ENCODE measurements at places on chromosomes 6 and 20. TPM values are rescaled to one million over a fixed set of nuclear protein-coding genes. Genes with fewer than 3 reads are reported as not detected.

Gene MOXD1
- total RNA-seq: not detected

DNA sequence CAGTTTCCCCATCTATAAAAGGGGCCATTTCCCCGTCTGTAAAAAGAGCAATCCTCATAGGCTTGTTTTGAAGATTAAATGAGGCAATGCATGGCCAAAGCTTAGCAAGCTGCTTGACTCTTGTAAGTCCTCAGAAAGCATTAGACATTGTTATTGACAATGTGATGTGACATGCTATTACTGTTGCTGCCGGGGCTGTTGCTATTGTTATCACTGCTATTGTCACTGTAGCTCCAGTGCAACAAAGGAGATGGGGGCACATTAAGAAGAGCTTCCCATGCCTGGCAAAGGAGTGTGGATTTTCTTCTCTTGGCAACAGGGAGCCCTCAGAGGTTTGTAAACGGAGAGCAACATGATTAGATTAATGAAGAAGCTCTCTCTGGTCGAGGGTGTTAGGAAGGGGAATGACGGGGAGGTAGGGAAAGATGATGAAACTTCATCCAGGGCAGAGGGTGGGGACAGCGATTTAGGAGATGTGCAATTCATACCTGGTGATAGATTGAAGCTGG lies 33.1 kb upstream of the FAM83D start:
- H3K4me1 ChIP-seq: peaks cover 10% of the 10 kb centered on the region
- peak overlapping the region; percentile 57 for H3K4me3 ChIP-seq
- DNase-seq: no peak
- no peaks in the 10 kb centered on the region for H3K36me3 ChIP-seq
- H3K27me3 ChIP-seq: peaks cover 14% of the 10 kb centered on the region

DNA sequence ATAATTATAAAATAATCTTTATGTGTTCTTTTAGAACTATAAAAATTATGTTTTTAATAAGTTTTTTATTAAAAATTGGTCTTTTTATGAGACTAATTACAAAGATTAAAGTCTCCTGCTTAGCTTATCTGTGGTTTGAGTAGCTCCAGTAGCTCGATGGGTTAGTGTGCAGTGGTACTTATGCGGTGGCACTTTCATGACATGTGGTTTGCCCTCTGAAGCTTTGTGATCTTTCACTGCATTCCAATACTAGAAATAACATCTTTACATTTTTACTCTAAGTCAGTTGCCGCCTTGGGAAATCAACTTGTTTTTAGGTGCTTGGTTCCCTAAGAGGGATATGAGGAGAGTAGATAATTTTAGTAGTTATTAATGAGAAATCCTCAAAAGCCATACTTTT lies 699.5 kb upstream of the FLRT3 start:
- no peak for DNase-seq
- H3K27ac ChIP-seq: no peak overlapping the region
- no peak overlapping the region for H3K4me3 ChIP-seq
- no peaks in the 10 kb centered on the region for H3K36me3 ChIP-seq

Gene VSTM2L
- 15.6 TPM for total RNA-seq

DNA sequence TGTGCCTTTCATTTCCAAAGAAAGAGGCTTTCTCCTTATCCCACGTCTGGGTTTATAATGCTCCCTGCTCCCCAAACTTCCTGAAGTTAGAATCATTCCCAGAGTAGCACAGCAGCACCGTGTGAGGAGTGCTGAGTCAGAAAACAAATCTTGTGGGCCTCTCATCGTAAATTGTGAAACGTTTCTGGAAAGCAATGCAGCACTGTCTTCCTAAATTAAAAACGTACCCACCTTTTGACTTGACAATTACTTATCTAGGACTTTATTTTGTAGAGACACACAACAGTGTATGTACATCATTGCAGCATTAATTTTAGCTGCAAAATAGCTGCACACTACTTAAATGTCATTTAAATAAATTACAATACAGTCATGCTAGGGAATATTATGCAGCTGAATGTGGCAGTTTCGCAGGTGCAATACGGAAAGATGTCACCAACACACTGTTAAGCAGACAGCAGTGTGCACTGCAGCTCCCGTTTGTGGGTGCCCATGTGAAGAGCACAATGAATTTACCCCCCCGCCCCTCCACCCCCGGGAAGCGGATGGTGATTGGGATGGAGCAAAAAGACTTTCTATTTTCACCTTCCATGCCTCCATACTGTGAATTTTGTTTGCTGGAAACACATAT lies 30.8 kb downstream of the RRBP1 start:
- H3K36me3 ChIP-seq: peaks cover 21% of the 10 kb centered on the region
- H3K27ac ChIP-seq: no peak overlapping the region
- no peaks in the 10 kb centered on the region for H3K27me3 ChIP-seq
- no peak overlapping the region for H3K4me3 ChIP-seq
- H3K4me1 ChIP-seq: peaks cover 4% of the 10 kb centered on the region

Gene EDN1
- 1.2 TPM for total RNA-seq

Gene THBD
- 36.2 TPM for total RNA-seq

Gene SYCP2
- total RNA-seq: 0.35 TPM

Gene SMLR1
- total RNA-seq: not detected

DNA sequence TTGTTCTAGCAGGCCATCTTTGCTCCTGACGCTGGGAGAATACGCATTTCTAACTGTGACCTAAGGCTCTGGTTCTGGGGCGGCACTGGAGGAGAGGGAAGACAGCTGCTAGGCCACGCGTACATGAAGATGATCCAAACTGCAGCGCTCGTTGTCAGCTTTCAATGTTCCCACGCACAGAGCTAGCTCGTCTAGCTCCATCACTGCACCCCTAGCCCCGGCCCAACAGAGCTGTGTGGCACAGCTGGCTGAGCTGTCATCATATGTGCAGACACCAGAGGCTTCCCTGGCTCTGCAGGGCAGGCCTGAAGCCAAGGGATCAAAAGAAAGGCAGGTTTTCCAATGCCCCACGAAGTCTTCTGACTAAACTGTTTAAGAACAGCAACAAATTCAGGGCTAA lies 124.7 kb downstream of the IRF4 start:
- H3K4me3 ChIP-seq: no peak overlapping the region
- DNase-seq: no peak
- H3K27ac ChIP-seq: no peak overlapping the region
- peaks cover 15% of the 10 kb centered on the region for H3K36me3 ChIP-seq
- H3K27me3 ChIP-seq: no peaks in the 10 kb centered on the region

Gene MAK
- not detected for total RNA-seq

- DNase-seq: no peak
- no peaks in the 10 kb centered on the region for H3K4me1 ChIP-seq
- no peaks in the 10 kb centered on the region for H3K36me3 ChIP-seq
- H3K27ac ChIP-seq: no peak overlapping the region
These were observed 111.8 kb downstream of the FOXA2 start for GRCh38 chr20:22472447-22473100.

Gene NR2E1
- total RNA-seq: not detected

DNA sequence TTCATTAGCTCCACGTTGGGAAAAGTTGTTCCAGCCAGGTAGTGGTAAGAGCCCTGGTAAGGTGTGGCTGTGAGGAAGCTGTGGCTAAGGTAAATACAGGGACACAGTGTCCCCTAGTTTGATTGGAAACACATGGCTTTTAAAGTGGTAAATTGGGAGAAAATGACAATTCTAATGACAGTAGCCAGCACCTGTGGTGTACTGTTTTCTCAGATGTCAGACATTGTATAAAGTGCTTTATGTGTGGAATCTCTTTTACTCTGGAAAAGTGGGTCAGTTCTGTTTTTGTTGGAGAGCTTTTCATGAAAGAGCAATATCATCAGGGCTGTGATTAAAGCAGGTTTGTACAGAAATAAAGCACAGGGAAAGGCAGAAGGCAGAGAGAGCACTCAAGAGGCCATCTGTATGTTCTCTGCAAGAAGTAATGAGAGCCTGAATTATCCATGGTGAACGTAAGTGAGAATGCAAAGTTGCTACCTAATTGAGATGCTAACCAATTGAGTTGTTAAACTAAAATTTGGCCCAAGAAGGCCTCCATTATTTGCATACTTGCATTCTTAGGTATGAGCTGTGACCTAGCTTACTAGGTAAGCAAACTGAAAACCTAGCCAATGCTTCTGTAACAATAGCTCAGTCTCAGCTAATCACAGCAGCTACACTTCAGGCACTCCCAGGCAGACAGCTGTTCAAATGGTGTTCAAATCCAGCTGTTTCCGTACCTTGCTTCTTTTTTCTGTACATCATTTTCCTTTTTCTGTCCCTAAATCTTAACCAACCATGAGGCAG lies 28.2 kb downstream of the MRAP2 start:
- H3K27me3 ChIP-seq: no peaks in the 10 kb centered on the region
- no peak overlapping the region for H3K4me3 ChIP-seq
- no peak overlapping the region for H3K27ac ChIP-seq

- H3K36me3 ChIP-seq: no peaks in the 10 kb centered on the region
- peaks cover 12% of the 10 kb centered on the region for H3K27me3 ChIP-seq
- no peak overlapping the region for H3K4me3 ChIP-seq
- H3K27ac ChIP-seq: no peak overlapping the region
- no peaks in the 10 kb centered on the region for H3K4me1 ChIP-seq
- DNase-seq: no peak
These were observed 74.5 kb downstream of the LINC00237 start for GRCh38 chr20:21031666-21032065.

DNA sequence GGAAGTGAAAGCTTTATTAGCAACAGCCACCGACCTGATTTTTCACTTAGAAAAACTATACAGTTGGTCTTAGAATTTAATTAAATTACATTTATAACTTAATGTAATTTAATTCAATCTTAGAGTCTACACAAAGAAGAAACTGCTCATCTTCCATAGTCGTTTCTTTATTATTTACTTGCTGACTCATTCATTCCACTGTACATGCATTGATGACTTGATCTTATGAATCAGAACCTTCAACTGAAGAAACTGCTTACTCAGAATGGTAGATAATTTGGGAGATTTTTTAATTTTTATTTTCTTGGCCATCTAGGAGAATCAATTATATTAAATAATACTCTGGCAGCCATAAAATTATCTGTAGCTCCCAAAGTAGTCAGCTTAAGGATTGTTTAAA lies 1021.6 kb upstream of the FLRT3 start:
- no peak overlapping the region for H3K4me3 ChIP-seq
- H3K27me3 ChIP-seq: no peaks in the 10 kb centered on the region
- no peaks in the 10 kb centered on the region for H3K36me3 ChIP-seq
- H3K27ac ChIP-seq: peak overlapping the region; percentile 33
- peak; percentile 22 for DNase-seq

Gene CD109
- total RNA-seq: 94.5 TPM

Gene ALDH5A1
- 1.7 TPM for total RNA-seq

- peaks cover 6% of the 10 kb centered on the region for H3K36me3 ChIP-seq
- no peak overlapping the region for H3K4me3 ChIP-seq
- DNase-seq: no peak
These were observed 45.4 kb downstream of the ALDH5A1 start for GRCh38 chr6:24540197-24540596.

DNA sequence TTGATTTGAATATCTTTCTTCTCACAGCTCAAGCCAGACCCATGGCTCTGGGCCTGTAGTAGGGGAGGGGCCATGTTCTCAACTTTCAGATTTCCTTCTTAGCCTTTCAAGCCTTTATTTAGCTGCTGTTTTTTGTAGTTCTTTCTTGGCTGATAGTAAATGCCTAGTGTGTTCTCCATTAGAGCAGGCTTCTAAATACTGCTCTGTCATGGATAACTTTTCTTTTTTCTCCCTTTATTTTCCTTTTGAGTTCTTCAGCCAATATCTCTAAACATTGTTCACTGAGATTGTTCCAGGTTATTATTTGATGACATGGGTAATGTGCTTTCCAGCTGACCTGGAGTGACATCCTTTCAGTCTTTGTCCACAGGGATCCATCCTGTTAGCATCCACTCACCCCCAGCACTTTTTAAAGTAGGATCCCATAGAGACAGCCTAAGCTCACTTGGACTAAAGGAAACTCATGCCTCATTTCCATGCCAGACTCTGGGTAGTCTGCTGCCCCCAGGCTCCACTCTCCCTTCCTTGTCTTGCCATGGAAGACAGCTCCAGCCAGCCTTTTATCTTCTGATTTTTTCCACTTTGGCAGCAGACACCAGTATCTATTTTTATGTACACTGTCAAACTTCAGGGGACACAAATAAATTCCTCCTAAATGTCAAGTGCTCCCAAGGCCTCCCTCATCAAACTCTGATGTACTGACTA lies 645.6 kb downstream of the RNF144B start:
- H3K4me3 ChIP-seq: no peak overlapping the region
- H3K27ac ChIP-seq: no peak overlapping the region
- no peak for DNase-seq

DNA sequence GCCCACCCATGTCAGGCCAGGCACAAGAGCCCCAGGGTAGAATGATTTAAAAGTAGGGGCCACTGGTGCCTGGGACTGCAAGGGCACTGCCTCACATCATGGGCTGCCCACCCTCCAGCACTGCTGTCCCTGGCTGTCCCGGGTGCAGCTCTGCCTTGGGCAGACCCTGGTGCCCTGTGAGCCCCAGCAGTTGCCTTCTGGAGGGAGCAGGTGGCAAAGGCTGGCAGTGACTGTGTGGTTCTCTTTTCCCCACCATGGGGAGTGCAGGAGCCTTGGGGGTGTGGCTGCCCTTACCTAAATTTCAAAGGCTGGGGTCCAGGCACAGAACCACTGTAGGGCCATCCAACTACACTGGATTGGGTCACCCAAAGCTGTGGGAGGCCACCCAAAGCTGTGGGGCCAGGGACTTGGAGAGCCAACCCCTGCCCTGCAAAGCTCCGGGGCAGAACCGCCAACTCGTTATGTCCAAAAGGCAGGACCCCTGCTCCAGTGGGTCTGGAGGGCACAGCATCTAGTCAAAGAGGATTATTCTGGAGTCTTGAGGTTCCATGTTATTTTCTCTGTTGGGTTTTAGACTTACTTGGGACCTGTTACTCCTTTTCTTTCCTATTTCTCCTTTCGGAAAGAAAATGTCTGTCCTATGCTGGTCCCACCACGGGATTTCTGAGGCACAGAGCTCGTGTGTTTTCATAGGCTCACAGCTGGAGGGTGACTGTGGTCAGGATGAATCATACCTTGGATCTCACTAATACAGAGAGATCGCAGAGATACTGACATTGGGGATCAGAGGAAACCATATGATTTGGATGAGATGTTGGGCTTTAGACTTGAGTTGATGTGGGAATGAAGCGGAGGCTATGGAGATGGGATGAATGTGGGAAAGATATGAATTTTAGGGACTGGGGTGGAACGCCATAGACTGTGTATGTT lies 65.3 kb downstream of the RAMACL start:
- no peaks in the 10 kb centered on the region for H3K27me3 ChIP-seq
- peaks cover under 1% of the 10 kb centered on the region for H3K4me1 ChIP-seq
- peak; percentile 21 for DNase-seq
- H3K27ac ChIP-seq: no peak overlapping the region
- no peak overlapping the region for H3K4me3 ChIP-seq

All from MCF 10A (cell line).